ENCODE measurements at places on chromosomes 7 and 10. TPM values are rescaled to one million over a fixed set of nuclear protein-coding genes. Genes with fewer than 3 reads are reported as not detected.

GRCh38 chr10:88336334-88336733, 246.8 kb downstream of the RNLS start:
- DNase-seq = no peak

- no peak for DNase-seq
These were observed 22.6 kb downstream of the EPDR1 start for GRCh38 chr7:37942934-37943610.

- no peak for DNase-seq
These were observed at the start of gene BMI1 for GRCh38 chr10:22320591-22321155. TSS of gene BMI1 (plus strand) at chr10:22321099. CDS start at chr10:22326450, 5,351 bp downstream.

DNA sequence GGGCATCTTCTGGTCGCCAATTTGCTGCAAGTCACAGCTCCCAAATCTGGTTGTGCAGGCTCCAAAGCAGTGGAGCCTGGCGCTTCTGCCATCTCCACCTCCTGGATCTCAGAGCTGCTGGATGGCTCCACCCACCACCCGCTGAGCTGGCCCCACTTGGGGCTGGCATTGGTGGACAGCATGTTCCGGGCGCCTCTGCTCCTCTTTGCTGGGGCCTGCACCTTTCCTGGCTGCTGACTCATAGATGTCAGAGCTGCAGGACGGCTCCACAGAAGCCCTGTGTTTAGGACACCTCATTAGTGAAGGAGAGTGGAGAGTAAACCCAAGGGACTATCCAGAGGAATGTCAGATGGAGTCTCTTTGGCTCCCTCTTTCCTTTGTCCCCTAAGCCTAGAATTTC, 27.4 kb downstream of the MAPK8 start:
- DNase-seq = no peak

DNA sequence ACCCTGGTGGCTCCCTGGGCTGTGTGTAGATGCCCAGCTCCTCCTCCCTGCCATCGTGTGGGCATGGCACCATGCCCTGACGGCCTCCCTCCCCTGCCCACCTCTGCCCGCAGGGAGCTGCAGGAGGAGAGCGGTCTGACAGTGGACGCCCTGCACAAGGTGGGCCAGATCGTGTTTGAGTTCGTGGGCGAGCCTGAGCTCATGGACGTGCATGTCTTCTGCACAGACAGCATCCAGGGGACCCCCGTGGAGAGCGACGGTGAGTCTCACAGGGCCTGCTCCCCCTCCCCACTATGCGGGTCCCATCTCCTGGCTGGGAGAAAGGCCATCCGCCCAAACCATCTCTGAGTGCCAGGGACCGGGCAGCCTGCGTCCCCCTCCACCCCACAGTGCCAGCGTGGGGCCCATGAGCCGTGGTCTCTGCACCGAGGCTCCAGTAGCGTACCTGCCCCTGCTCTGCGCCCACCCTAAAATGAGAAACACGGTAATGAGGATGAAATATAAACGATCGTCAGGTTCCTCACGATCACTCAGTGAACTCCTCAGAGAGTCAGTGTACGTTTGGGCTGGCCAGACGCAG, 7.8 kb downstream of the NUDT1 start:
- no peak for DNase-seq

- DNase-seq = no peak
These were observed 28.1 kb upstream of the TRIM8 start for GRCh38 chr10:102616066-102616770.

HDAC9 gene
- 2.0 TPM for total RNA-seq

EBF3 gene
- total RNA-seq = 1.5 TPM

EVX1 gene
- not detected for total RNA-seq
